Bronchial epithelial cell (primary cell): ENCODE measurements at places on chromosomes 4 and X. TPM values are rescaled to one million over a fixed set of nuclear protein-coding genes. Genes with fewer than 3 reads are reported as not detected.

Gene CACNA1F
- under 0.01 TPM in 2 replicates for total RNA-seq

Gene TKTL1
- total RNA-seq, result not detected in 2 replicates

Gene PABPC1L2B
- total RNA-seq, result not detected in 2 replicates

Gene MAMLD1
- under 0.01 and 0.13 TPM in 2 replicates for total RNA-seq

Gene ANKRD37
- 8.4 and 8.6 TPM in 2 replicates for total RNA-seq

Gene SPP1
- not detected in 2 replicates for total RNA-seq

Gene FABP2
- not detected in 2 replicates for total RNA-seq

Gene OCIAD2
- 162 and 415 TPM in 2 replicates for total RNA-seq

Gene MEPE
- total RNA-seq, result not detected in 2 replicates

Gene OPRPN
- total RNA-seq, result not detected in 2 replicates

Gene CLDN2
- total RNA-seq, result not detected in 2 replicates

Gene KLB
- under 0.01 TPM in 2 replicates for total RNA-seq

Gene ETDA
- not detected in 2 replicates for total RNA-seq
